SHP77 treated with DMSO at 0.1 percent for 48 hours (cell line): ENCODE measurements at places on chromosomes 12 and 14.

DNA sequence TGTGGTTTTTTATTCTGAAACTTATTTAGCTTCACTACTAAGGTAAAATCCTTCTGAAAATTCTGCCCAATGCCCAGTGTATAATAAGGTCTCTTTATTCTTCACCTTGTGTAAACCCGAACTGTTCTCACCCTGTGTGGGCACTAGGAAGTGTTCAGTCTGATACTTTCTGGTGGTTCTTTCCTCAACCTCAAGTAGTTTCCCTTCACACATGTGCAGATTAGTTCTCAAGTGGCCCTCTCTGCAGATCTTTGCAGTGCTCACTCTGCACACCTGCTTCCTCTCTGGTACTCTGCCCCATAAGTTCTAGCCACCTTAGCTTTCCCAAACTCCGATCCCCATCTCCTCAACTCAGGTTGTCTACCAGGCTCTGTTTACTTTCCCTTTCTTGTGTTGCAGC is 61.6 kb downstream of the RAD51B start:
- no peak for DNase-seq

DNA sequence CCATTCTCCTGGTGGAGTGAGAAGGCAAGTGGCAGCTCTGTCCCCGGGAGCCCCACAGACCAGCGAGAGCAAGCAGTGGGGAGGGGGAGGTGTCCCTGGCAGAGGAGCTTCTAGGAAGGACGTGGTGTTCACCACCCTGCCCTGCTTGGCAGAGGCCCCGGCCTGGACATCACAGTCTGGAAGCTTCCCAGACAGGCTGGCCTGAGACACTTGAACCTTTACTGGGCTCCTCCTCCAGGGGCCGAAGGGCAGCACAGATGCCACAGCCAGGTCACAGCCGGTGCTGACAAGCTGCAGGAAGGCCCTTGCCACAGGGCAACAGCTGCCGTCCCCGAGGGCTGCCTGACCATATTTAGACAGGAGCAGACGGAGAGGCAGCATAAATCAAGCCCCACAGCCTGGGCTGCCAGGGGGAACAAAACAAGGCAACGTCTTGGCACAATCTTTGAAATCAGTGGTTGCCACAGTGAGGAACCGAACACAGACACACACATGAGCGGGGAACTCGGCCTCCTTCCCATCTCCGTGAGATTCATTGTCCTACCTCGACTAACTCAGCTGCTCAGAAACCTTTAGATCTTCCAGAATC is 28.5 kb downstream of the PRIMA1 start:
- DNase-seq: peak; percentile 35

DNA sequence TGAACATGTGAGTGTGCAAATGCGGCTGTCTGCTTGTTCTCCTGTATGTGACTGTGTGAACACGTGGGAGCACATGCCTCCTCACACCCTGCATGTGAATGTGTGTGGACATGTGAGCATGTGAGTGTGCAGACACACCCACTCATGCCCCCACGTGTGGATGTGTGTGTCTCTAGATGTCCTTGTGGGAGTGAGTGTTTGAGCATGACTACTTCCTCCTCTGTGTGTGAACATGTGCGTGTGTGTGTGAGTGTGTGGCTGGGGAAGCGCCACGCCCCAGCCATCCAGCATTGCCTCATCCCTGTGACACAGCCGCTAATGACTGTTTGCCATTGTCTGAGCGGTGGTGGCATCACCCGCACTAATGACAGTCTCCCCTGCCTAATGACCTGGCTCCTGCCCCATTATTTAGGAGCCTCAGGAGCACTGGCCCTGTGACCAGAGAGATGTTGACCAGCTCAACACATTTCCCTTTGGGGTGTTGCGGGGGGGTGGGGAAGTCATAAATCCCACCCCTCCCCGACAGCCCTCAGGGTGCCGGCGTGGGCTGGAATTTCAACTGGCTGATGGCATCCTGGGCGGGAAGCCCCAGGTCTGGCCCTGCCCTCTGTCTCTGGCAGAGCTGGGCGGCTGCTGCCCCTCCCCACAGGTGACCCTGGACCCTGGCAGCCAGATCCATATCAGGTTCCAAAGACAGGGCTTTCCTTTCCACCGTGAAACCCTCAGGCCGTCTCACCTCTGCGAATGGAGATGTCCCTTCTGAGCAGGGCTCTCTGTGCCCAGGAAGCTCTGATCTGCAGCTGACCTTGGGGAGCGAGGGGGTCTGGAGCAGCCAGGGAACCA is 11.5 kb upstream of the KRT80 start:
- peak; percentile 34 for DNase-seq

DNA sequence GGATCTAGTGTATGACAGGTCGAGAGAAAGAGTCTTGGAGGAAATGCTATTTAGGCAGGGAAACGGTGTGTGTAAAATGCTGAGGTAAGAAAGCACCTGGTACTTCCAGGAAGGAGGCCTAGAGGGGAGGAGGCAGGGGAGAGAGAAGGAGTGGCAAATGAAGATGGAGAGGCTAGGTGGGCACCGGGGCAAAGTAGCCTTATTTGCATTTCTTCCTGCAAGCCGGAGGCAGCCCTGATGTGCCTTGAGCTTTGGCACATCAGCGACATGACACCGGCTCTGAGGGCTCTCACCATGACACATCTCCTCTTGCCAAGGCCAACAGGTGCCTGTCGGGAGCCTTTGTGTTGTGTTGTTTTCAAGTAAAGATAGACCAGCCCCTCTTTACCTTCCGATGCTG is 61.6 kb downstream of the CPM start:
- DNase-seq: no peak

DNA sequence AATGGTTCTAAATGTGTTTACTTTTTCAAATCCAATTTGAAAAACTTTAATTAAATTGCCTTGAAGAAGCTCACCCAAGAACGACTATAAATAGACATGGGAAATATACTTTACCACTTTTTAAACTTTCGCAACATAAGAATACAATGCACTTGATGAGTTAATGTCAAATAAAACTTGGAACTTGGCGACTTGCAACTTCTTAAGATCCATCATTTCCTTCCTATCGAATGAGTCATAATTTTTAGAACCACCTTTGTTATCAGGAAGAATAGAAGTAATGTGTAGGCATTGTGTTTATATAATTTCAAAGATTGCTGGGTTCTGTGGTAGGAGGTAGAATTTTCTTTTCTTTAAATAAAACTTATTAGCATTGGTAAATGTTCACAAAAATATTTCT is 1417.4 kb upstream of the FLRT2 start:
- DNase-seq: no peak

GRCh38 chr12:55982319-55982936 is 8.6 kb downstream of the RAB5B start:
- no peak for DNase-seq
